ENCODE measurements at places on chromosomes 5 and 9. TPM values are rescaled to one million over a fixed set of nuclear protein-coding genes. Genes with fewer than 3 reads are reported as not detected.

DNA sequence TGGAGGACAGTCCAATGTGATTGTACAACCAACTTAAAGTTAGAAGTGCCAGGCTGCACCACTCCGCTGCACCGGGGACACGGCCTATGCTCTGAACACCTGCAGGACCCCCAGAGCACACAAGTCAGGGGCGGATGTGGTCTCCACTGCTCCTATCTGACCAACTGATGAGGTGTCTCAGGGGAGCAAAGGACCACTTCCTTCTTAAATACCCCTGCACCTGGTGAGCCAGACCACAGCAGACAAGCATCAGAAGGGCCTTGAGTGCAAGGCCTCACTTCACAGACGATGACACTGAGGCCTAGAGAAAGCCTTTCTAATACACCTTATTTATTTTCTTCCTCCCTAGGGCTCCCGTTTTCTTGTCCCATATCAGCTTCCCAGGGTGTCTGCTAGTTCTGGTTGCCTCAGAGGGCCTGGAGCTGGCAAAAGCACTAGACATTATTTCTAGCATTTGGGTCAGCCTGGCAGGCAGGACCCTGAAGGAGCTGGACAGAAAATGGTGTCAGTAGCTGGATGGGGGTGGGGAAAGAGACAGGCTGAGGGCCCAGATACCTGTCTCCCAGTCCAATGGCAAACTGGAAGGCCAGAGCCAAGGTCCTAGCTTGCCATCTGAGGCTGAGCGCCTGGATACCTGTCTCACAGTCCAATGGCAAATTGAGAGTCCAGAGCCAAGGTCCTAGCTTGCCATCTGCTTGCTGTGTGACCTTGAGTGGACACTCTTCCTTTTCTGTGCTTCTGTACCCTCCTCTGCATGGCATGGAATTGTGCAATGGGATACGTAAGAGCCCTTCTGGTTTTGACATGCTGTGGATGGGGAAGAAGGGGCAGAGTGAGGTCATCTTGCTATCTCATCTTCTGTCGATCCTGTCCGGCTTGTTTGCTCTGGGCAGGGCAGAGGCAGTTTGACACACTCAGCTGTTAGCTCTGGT, 9.0 kb downstream of the CCDC69 start:
- no peak for DNase-seq

DNA sequence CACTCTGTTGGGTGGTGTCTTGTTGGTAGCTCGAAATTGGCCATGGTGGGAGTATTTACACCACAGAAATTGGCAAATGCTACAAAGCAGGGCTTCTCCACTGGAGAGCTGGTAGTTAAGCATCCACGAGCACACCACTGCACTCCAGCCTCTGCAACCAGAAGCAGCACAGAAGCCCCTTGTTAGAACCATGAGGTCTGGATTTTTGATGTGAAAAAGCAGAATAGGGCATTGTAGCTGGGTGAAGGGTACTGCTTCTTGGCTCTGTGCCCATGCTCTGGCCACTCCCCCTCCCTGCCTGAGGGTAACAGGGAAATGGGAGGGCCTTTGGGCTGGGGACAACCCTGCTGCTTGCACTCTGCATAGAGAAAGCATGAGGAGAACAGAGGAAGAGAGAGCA, 81.2 kb upstream of the UBTD2 start:
- no peak for DNase-seq

- no peak for DNase-seq
These were observed 56.4 kb downstream of the KIF4B start for GRCh38 chr5:155069961-155070360.

- no peak for DNase-seq
These were observed 117.5 kb downstream of the ENTREP1 start for GRCh38 chr9:69442486-69442885.

- DNase-seq = no peak
These were observed 14.1 kb downstream of the RGS3 start for GRCh38 chr9:113477661-113478060.

Gene TBC1D9B
- total RNA-seq = 46.6 TPM

Gene ANXA1
- 627 TPM for total RNA-seq

Gene FAM81B
- total RNA-seq = not detected
